ENCODE measurements at places on chromosomes 1 and 21.

GRCh38 chr1:54300401-54300800, 100.4 kb downstream of the MRPL37 start:
- DNase-seq = no peak

GRCh38 chr1:231970684-231971083, 344.1 kb downstream of the DISC1 start:
- DNase-seq = no peak

DNA sequence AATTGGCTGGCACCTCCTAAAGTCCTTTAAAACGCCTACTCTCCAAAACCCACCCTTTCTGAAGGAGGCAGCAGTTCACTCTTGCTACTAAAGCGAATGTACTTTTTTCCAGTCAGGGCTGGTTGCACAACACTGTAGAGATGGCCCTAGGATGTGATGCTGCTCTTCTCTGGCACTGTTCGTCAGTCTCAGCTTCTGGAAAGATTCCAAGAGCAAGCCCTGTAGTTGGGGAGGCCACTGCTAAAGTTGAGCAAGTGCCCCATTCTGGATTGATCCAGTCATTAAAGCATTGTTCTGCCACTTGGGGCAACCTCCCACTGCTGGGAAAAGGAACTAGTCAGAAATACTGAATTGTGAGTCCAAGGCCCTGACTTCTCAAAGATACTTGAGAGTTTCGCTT, 28.5 kb upstream of the KCNQ4 start:
- peak; percentile 66 for DNase-seq

GRCh38 chr1:55695552-55695951, 480.4 kb upstream of the USP24 start:
- no peak for DNase-seq

DNA sequence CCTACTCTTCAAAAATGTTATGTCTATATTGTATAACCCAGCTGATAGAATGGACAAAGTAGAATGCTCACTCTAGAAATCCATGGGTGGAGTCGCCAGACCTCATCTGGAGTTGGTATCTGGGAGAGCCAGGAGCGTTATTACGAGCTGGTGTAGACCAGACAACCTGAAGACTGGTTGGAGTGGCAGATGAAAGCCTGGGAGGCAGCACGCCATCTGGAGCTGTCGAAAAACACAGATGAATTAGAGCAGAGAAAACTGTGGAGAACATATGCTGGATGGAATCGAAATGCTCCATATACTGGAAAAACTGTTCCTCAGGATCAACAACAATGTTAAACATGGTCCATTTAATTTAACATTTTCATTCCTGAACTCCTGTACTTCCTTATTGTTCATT, 333.6 kb downstream of the KCTD3 start:
- no peak for DNase-seq

- no peak for DNase-seq
Measured at GRCh38 chr1:21680918-21681317, 11.8 kb upstream of the RAP1GAP start.

GRCh38 chr21:42578761-42579415, 65.2 kb downstream of the SLC37A1 start:
- no peak for DNase-seq

GRCh38 chr1:229226796-229227195, 44.1 kb upstream of the RAB4A start:
- DNase-seq = no peak

DNA sequence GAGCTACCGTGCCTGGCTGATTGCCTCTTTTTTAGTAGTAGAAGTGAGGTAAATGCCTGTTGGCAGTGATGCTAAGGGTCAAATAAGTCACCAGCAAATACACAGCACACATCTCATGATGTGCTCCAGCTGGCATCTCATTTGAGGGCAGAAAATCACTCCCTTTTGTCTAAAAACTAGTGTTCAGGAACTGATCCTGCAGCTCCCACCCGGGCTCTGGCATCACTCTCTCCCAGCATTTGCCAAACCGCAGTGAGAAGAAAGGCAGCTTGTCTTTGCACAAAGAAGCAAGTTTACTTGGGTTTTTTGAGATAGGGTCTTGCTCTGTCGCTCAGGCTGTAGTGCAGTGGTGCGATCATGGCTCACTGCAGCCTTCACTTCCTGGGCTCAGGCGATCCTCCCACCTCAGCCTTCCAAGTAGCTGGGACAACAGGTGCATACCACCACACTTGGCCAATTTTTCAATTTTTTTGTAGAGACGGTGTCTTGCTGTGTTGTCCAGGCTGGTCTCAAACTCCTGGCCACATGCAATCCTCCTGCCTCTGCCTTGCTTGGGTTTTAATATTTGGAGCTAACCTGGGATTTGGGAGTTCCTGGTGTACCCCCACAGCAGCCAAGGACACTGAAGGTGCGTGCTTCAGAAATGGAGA, 4.1 kb downstream of the RBP7 start:
- no peak for DNase-seq

DNA sequence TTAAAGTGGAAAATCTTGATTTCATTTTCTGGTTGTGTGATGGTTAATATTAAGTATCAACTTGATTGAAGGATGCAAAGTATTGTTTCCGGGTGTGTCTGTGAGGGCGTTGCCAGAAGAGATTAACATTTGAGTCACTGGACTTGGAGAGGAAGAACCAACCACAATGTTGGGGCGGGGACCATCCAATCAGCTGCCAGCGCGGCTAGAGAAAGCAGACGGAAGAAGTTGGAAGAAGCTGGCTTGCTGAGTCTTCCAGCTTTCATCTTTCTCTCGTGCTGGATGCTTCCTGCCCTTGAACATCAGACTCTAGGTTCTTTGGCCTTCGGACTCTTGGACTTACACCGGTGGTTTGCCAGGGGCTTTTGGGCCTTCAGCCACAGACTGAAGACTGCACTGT, 832.6 kb upstream of the TMPRSS15 start:
- DNase-seq = no peak

DNA sequence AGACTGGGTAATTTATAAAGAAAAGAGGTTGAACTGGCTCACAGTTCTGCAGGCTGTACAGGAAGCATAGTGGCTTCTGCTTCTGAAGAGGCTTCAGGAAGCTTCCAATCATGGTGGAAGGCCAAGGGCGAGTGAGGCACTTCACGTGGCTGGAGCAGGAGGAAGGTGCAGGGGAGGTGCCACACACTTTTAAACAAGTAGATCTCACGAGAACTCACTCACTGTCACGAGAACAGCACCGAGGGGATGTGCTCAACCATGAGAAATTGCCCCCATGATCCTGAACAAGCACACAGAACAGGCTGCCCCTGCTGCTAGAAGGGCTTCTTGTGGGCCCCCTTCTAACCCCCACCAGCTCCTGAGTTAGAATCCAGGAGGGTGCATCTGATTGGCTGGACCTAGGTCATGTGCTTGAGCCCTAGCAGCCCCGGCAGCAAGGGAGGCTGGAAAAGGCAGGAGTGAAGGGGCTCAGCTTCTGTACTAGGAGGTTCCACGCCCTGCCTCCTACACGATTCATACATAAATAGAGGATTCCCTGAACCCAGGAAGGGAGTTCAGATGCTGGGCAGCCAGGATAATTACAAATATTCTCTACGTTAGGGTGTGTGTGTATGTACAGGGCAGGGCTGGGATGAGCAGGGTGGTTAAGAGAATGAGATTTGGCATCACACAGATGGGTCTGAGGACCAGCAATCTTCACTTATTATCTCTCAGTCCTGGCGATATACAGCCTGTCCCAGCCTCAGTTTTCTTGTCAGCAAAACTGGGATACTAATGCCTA, 72.8 kb upstream of the ATP5PO start:
- no peak for DNase-seq

DNA sequence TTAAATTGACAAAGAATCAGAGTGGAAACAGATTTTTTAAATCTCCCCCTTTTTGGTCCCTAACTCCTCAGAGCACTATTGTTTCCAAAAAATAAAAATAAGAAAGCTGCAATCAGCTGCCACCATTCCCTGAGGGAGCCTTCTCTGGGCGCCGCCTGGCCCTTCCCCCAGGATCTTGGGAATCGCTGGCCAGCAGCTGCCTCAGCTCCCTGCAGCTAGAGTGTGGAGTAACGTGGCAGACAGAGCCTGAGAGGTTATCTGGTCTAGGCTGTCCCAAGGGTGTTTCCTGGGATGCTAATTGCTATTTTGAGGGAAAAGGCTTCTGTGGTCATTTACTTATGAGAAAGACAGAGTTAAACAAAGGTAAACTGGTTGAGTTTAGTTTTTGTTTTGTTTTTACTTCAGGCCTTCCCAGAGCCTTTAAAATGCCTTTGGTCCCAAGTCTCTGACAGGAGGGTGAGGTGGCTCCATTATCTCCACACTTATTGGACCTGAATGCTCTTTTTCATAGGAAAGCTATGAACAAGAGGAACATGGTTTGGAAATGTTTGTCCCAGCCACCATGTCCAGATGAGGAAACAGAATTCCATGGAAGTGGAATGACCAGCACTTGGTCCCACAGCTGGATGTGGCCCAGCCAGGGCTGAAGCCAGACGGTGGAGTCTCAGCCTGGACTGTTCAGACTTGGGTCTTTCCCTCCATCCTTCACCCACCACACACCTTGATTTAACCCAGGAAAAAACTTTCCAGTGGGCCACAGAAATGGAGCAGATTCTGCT, 14.1 kb upstream of the KIAA1614 start:
- no peak for DNase-seq

- peak; percentile 48 for DNase-seq
Measured at GRCh38 chr1:83839566-83840173, 159.3 kb downstream of the TTLL7 start.

GRCh38 chr1:109499081-109499480, 5.2 kb downstream of the CYB561D1 start:
- DNase-seq = no peak

DNA sequence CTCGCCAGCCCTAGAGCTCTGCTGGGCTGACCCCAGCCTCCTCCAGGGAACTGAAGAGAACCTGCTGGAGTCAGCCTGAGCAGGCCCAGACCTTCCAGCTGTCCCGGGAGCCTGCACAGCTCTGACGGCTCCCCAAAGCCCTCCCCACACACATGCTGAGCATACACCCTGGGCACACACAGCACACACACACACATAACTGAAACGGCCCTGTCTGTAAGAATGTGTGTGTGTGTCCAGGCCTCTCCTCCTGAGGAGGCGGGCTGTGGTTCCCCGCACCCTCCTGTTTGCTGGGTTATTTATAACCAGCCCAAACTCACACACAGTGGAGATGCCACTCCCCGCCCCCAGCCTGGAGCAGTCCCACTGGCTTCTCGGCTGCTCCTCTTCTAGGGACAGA, 20.2 kb downstream of the SDC3 start:
- peak; percentile 96 for DNase-seq

- DNase-seq = no peak
Measured at GRCh38 chr21:37614351-37614875, 247.8 kb downstream of the DYRK1A start.

DNA sequence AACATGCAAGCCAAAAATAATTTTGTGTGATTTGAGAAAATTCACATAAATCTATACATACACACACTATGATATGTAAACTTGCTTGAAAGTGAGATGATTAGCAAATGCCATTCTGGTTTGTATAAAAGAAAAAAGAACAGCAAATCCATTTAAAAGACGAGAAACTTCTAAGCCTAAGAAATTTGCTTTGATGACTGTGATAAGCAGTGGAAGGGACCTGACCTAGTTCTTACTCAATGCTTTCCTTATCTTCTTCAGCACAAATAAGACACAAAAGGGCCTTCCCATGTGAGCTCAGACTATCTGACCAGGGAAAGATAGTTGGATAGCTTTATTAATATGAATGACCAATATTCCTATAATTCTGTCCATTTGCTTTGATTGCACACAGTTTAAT, 25.3 kb upstream of the NMNAT2 start:
- no peak for DNase-seq

DNA sequence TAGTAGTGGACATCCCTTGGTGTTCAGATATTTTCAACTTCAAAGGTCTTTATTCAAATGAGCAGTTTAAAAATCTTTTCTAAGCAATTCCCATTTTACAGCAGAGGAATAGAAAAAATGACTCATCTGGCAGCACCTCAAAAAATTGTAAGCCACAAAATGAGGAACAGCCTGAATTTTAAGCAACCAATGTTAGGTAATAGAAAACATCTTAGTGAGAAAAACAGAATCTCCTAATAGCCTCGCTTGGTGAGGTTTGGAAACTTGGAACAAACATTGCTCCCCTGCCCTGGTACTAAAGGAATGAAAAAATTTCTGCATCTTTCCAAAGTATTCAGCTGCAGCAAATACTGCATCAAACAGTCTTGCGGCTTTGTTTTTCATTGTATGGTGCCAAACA, 264.4 kb downstream of the NTNG1 start:
- DNase-seq = peak; percentile 6

DNA sequence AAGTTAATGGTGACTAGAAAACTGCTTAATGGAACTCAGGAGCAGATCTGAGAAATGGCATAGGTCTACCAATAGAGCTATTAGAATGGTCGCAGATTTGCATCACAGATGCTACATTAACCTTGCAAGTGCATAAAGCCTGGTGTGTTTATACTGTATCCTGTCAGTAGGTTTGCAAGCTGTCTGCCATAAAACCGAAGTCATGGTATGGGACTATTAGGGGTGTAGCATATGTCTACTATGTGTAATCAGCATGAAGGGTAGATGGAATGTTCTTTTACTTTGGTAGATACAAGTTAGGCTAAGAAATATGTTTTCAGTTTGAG, 574.2 kb upstream of the ADGRL2 start:
- no peak for DNase-seq

GRCh38 chr1:213415691-213416380, 364.8 kb downstream of the RPS6KC1 start:
- no peak for DNase-seq

DNA sequence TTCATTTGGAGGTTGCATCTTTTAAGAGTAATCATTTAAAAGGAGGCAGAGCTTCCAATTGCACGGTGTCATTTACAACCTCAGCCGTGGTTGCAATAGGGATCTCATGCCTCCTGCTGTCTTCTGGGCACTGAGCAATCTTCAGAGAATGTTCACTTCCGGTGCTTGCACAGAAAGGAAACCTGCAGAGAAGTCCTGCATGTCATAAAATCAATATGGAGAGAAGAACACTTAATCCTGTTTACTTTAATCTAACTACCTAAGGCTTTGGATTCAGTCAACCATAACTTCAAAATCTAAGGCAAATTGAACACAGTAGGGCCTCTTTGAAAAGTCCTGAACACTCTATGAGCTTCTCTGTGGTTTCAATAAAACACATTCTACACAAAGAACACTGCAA, 11.3 kb upstream of the MAP10 start:
- DNase-seq = peak; percentile 92

DNA sequence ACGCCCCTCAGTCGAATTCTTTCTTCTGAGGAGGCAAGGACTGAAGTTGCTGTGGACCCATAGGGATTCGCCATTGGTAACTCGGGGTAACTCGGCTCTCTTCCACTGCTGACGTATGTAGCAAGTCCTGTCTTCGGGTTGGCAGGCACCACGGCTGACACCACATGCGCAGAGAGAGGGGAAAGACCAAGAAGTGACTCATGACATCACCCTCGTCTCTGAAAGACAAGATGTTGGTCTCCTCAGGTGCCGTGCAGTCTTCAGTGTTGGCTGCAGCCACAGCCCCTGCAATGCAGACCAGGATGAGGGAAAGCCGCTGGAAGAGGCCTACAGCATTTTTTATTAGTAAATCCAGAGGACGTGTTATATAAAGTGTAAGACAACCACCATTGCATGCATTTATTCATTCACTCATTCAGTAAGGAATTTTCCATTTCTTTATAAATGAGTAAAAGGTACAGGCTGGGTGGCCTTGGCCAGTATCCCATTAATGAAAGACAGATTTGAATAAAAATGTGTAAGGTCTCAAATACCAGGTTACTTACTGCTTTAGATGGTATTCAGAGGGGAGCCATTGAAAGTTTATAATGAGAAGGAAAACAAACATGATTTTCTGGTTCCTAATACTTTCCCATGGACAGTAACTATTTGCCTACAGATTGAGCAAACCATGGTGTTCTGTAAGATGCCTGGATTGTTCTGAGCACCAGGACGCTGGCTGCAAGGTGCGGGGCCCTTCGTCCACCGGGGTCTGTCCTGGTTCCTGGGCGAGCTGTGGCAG, 50.7 kb upstream of the IRF2BP2 start:
- DNase-seq = no peak

- no peak for DNase-seq
Measured at GRCh38 chr1:7430691-7431090, 340.4 kb upstream of the VAMP3 start.
